NCI-H774 (cell line): ENCODE measurements at places on chromosomes 1 and 21.
A peak's percentile ranks its signal among the peaks of the same experiment; 100 is the strongest.

GRCh38 chr1:40777224-40777970 lies 6.2 kb upstream of the KCNQ4 start:
- no peak for DNase-seq

DNA sequence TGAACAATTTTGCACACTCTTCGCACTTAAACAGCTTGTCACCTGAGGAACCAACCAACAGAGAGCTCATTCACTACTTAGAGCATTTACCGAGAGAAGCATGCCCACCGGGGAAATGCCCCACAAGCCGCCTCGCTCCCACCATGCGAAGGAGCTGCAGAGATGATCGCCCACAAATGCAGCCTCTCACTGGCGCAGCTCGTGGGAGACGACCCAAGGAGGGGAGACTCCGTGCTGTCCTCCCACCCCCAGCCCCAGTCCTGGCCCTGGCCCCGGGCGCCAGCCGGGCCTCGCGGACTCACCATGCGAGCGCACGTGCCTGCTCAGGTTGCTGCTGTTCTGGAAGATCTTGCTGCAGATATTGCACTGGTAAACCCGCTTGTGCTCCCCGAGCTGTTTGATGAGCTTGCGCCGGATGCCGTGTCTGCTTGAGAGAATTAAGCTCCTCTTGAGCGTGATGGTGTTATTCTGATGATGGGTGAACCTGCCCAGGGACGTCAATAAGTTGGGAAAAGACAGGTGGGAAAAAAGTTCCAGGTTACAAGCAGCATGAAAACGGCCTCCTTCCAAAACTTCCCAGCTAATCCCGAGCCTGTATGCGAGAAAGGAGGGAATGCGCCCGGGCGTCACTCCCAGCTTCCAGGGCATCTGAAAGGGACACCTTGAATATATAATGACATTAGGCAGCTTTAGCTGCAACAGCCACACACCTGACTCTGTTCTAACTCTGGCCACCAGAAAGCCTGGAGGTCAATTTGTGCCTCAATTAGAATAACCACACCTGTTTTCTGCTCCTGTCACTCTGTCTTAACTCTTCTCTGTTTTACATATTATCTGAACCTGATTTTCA lies 42.8 kb downstream of the PRDM15 start:
- DNase-seq, result no peak

- DNase-seq, result peak; percentile 23
Observed at GRCh38 chr1:226082959-226083301, 20.4 kb downstream of the H3-3A start.

DNA sequence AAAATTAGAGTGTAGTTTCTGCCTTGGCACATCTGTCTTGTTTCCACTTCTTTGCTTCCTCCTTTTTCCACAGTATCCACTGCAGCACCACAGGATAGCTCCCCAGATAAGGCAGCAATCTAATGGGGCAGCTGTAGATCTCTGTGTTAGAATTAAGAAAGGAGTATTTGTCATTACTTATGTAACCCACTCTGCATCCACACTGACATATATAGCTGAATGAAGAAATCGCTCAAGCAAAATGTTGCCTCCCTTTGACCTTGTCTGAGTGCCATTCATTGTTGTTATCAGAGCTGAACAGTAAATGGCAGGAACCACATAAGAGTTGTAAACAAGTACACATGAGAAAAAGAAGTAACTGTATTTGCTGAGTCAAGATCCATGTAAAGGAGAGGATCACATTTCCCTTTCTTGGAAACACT lies 45.9 kb upstream of the DPH5 start:
- DNase-seq, result no peak

- no peak for DNase-seq
Observed at GRCh38 chr1:25780318-25781129, 19.5 kb upstream of the SELENON start.

DNA sequence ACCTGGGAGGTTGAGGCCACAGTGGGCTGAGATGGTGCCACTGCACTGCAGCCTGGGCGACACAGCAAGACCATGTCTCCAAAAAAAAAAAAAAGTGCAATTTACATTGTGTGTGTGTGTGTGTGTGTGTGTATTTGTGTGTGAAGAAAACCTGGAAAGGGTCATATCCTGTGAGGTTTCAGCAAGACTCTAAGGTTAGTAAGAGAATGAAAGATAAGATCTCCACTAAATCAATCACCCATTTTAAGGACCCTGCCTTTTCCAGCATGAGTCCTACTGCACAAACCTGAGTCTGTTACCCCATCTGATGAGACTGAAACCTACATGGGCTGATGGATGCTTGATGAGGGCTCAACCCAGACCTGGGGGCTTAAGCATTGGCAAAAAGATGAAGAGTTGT lies 4.9 kb upstream of the C1orf74 start:
- DNase-seq, result no peak

GRCh38 chr1:2046174-2046917 lies 3.9 kb upstream of the PRKCZ start:
- peak; percentile 25 for DNase-seq

DNA sequence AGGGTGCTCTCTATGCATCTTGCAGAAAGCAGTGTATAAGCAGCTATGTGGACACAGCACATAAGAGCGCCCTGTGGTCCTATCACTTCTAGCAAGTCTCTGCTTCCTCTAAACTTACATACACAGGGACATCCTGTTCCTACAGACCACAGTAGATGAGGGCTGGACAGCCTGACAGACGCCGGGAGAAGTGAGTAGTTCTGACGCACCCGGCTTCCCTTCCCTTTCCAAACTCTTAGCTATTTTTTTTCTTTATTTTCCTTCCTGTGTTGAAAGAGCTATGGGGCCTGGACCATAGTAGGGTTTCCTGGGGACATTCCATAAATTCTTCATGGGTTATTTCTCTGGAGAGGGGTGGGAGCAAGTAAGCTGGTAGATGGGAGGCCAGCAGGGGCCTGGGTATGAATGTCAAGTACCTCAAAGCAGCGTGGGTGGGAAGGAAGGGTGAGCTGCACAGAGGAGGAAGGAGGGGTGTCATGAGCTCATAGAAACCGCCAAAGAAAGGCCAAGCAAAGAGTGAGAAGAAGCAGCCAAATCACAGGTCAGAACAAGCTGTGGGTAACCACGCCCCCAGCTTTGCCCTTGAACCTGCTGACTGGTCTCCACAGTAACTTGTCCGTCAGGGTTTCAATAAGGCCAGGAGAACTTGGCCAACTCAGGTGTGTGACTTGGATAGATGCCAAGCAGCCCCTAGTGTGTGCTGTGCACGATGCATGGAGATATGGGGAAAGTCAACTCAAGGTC lies 36.6 kb downstream of the PLXNA2 start:
- DNase-seq, result peak; percentile 50
